ENCODE measurements at places on chromosomes 5 and 9.

DNA sequence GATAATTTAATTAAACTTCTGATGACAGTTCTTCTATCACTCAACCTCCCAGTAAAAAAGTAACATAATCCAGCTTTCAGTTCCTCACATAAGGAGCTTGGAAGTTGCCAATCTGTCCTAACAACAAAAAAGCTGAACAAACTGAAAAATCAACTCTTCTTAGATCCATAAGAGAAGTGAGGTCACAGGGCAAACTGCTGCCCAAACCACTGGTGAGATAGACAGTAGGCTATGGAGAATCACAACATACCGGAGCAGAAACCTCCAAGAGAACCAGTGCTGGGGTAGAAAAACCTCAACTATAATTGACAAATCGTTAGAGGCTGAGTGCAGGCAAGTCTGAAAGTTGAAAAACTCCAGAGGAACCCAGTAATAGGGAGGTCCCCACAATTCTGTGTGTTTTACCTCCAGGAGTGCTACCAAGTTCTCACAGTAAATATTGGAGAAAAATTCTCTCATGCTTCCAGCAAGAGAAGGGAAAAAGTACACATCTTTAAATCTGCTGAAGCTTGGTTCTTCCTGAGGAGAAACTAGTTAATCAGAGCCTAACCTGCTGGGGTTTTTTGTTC, 300.0 kb downstream of the PDE4D start:
- no peak for DNase-seq

DNA sequence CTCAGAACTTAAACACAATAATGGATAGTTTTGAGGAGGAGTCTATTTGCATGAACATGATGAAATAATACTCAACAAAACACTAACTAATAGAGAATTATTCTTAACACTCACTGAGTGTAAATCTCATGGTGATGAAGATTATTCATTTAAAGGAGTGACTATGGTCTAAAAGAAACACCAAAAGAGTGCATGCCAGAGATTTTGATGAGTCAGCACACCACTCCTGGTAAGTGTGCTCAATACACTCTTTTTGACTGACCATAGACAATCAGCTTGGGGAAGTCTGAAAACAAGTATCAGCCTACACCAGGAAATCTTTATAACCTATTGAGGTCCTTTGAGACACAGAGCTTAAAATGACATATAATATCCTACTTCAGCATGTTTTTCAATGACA, 6.8 kb upstream of the FST start:
- no peak for DNase-seq

DNA sequence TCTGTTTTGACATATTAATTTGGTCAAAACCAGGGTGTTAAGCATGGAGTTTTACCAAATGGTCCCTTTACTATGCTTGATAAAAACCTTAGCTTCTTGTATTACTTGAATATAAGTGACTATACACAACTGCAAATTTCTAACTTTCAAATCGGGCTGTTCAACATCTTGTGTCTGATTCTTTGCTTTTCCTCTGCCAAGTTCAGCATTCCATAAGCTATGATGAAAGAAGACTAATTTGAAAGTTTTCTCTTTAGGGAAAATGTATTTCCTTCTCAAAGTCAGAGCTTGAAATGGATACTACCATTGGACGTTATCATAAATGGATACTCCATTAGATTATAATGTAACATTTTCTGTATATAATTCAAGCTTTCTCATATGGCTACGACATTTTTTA, 792.9 kb downstream of the EFNA5 start:
- DNase-seq: no peak

GRCh38 chr5:58851571-58851970, 268.7 kb downstream of the RAB3C start:
- DNase-seq: no peak

GRCh38 chr5:136006761-136007251, 22.0 kb upstream of the TGFBI start:
- DNase-seq: no peak

DNA sequence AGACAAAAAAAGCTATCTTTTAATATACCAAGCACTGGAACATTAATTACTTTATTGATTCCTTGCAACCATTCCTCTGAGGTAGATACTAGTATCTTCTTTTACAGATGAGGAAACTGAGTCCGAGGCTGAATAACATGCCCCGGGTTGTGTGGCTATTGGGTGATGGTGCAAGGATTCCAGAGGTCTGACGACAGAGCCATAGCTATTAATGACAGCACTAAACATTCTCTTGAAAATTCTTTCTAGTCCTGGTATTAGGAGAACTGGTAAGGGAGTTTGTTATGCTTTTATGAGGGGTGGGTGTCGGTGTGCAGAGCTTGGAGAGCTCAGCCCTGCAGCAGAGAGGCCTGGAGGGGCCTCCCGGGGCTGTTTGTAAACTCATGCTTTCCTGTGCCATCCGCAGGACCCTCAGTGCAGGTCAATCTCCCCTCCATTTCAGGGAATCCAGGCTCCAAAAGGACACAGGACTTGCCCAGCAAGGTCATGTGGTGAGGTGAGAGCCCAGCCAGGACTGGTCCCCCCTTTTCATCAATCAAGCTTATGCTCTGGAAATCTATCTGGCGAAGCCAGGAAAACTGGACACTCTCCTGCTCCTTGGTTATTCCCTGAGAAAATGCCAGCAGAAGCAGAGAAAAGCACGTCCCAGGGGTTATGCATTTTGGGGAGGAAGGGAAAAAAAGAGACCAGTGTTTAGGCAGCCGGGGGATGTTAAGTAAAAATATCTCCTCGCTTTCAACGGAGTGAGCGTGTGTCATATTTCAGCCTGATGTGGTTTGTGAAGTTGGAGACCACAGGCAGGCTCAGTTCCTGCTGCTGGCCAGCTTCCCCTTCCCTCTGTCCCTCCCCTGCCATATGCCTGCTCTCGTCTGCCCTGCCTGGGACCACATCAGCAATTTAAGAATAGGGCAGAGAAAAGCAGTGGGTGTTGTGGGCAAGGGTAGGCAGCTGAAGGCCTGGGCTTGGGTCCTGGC, 3.7 kb downstream of the GSN start:
- DNase-seq: peak; percentile 87

- no peak for DNase-seq
Measured at GRCh38 chr9:27538647-27539046, 9.0 kb upstream of the MOB3B start.

- DNase-seq: no peak
Measured at GRCh38 chr9:87343816-87344430, 153.7 kb upstream of the DAPK1 start.

GRCh38 chr9:84002344-84002743, 21.7 kb downstream of the RMI1 start:
- DNase-seq: no peak

GRCh38 chr9:8673830-8674229, 874.3 kb upstream of the DMAC1 start:
- no peak for DNase-seq

DNA sequence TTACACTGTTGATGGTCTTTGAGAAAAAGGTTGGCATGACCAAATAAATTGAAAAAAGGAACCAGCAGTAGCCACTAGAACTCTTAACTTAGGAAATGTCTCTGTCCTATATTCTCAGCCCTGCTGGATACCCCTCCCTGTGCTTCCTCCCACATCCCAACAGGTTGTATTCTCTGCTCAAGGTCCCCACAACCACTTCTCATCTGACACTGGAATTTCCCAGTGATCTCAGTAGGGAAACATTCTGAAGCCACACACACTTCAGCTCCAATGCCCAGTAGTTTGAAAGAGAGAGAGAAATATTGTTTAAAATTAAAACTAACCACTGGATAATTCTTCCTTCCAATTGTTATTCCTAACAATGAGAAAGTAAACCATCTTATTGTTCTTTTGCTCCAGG, 30.0 kb upstream of the NREP start:
- DNase-seq: no peak

DNA sequence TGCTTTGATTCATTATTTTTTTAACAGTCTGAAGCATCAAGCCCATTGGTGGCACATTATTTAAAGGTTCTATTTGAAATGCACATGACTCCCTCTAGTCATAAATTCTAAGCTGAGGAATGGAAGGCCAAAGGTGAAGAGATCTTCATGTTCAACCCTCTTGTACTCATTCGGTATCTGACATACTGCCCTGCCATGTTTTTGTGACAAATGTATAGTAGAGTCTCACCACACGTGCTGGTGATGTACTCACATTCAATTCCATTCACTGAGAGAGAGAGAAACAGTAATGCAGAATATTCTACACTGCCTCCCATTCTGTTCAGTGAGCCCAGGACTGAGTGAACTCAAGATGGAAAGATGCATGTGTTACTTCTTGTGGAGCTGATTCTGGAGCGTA, 98.3 kb downstream of the GDA start:
- DNase-seq: no peak

DNA sequence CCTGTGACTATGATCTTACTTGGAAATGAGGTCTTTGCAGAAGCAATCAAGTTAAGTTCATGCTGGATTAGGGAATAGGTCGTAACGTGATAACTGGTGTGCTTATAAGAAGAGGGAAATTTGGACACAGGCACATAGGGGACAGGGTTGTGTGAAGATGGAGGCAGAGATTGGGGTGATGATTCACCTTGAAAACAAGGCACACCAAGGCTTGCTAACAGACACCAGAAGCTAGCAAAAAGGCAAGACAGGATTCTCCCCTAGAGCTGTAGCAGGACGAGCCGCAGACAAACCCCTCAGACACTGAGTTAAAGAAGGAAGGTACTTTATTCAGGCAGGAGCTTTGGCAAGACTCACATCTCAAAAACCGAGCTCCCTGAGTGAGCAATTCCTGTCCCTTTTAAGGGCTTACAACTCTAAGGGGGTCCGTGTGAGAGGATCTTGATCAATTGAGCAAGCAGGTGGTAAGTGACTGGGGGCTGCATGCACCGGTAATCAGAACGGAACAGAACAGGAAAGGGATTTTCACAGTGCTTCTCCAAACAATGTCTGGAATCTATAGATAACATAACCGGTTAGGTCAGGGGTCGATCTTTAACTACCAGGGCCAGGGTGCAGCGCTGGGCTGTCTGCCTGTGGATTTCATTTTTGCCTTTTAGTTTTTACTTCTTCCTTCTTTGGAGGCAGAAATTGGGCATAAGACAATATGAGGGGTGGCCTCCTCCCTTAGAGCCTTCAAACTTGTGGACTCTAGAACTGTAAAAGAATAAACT, 57.5 kb upstream of the S1PR3 start:
- DNase-seq: no peak

- no peak for DNase-seq
Measured at GRCh38 chr9:99340281-99340680, 118.2 kb downstream of the SEC61B start.

- DNase-seq: no peak
Measured at GRCh38 chr5:40906351-40906751, 2.9 kb upstream of the C7 start.

GRCh38 chr9:127858041-127858512, 3.6 kb upstream of the ENG start:
- DNase-seq: peak; percentile 60

DNA sequence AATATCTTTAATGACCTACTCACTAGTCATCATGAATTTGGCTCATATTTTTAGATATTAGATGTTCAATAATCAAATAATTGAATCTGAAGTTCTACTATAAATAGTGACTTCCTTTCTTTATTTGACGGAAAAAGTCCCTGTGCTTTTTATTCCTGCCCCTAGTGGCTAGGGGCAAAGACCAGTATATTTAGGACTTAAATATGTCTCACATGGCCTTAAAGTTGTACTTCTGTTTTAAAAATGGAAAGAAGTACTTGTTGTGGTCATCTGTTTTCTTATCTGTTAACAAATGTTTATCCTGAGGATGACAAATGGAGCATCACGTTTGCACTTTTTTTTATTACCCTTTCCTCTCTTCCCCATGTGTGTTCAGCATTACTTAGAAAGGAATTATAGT, 89.2 kb upstream of the GRHPR start:
- DNase-seq: no peak

DNA sequence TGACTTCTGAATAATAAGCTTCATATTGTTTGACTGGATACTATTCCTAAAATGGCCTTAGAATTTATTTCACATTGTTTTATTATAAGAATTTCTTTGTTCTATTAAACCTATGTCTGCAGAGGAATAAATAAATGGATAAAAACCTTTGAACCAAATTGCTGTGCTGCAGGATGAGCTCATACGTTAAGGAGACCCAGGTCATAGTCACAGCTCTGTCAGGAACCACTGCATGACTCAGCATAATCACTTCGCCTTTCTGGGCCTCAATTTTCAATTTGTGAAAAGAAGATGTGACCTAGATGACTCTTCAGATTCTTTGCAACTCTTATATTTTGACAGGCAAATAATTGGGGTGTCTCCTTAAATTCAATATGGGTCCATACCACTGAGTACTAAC, 36.7 kb upstream of the HMHB1 start:
- no peak for DNase-seq

- no peak for DNase-seq
Measured at GRCh38 chr5:3025392-3025791, 273.9 kb upstream of the IRX2 start.

DNA sequence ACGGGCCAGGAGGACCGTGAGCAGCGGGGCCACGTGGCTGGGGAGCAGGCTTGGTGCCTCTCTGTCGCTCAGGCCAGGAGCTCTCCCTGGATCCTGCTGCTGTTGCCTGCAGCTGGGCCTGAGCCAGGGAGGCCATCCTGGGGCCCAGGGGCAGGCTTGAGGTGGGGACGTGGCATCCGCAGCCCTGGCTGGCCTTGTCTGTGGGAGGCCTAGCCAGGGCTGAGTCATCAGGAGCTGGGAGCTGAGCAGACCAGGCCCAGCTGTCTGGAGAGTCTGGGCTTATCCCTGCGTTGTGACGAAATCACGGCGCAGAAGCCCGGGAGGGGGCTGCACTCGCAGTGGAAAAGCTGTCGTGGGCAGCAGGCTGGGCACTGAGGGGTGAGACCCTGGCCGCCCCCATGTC, 138.8 kb upstream of the COL5A1 start:
- peak; percentile 86 for DNase-seq

GRCh38 chr9:6676254-6676921, 30.9 kb upstream of the GLDC start:
- no peak for DNase-seq

DNA sequence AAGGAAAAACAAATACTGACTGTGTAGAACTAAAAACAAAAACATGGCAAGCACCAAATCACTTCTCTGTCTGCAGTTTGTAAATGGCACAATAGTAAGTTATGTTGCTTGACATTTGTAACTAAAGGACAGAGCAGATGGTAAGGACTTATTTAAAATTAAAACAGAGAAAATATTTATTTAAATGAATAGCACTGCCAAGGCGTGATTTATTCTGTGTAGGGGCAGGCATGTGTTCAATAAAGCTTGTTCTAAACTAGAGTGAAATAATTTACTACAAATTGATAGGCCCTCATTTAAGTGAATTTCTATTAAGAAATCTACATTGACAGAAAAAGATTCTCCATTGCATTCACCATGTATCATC, 231.5 kb downstream of the CYLC2 start:
- DNase-seq: no peak

GRCh38 chr9:37921168-37921510, 17.2 kb upstream of the SLC25A51 start:
- no peak for DNase-seq

DNA sequence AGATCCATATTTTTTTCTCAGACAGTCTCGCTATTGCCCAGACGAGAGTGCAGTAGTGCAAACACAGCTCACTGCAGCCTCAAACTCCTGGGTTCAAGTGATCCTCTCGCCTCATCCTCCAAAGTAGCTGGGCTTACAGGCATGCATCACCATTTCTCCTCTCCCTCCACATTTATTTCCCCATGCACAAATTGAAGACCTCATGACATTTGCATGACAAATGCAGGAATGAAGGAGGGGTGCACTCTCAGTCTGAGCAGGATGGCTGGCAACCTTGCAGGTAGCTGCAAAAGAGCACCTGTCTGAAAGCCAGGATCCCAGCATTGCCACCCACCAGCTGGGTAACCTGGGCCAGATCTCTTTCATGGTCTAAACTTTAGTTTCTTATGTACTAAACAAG, 111.2 kb downstream of the SH3TC2 start:
- DNase-seq: no peak

All from right hindlimb (tissue), 1 donor.